Fibroblast of pulmonary artery (primary cell): ENCODE measurements at places on chromosomes 3 and 15.

DNA sequence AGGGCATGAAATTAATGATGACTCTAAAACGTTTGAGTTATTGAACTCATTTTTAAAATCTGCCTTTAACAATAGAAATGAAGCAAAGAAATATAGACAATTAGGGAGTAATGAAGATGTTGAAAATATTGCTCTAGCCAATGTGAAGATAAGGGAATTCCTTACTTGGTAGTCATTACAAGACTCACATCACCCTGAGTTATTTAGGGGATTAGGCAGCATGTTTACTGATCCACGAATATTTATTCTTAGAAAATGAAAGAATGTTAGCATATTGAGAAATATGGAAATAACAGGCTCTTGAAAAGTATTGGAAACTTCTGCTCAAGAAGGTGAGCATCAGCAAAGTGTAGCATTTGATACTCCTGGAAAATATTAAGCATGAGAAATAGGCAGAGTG lies 398.1 kb upstream of the ARPP21 start:
- DNase-seq, result peak; percentile 38

GRCh38 chr3:55013145-55013925 lies 85.5 kb upstream of the LRTM1 start:
- peak; percentile 49 for DNase-seq

- DNase-seq, result no peak
Measured at GRCh38 chr3:194282436-194283122, 68.5 kb downstream of the CPN2 start.

GRCh38 chr15:82894971-82895520 lies 57.5 kb downstream of the HOMER2 start:
- no peak for DNase-seq

DNA sequence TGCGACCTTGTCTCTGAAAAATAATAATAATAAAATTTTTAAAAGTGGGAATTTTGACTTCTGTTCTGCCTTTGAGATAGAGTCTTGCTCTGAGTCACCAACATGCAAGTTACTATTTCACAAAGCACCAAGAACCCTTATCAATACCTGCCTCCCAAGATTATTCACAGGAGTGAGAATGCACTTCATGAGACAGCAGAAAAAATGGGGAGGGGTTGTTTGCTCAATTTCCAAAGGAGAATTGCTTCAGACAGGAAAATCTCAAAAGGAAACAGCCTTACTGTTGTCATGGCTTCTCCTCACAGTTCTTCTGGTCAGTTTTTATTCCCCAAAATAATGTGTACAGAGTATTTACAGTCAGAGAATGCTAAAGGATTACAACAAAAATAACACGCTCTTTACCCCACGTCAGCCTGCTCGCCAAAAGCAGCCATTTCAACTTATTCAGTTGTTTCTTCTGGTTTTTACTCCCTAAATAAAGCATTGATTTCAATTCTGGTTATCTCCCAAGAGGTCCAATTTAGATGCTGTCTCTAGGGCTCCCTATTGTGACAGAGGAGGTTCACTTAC lies 89.0 kb downstream of the PPCDC start:
- DNase-seq, result peak; percentile 77

DNA sequence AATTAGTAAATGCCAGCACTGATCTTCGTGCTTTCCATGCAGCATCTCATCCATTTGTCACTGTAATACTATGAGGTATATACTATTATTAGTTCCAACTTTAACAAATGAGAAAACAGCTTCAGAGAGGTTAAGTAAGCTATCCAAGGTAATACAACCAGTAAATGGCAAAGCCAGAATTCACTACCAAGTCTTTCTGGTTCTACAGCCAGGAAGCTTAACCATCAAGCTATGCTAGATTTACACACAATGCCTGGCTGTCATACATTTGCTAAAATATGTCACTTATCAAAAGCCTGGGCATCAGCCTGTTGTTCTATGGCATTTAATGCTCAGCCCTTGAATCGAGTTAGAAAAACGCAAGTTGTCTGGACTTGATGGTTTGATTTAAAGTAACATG lies 32.6 kb downstream of the TMOD2 start:
- DNase-seq, result no peak

- no peak for DNase-seq
Measured at GRCh38 chr3:134640378-134640777, 10.4 kb downstream of the KY start.

DNA sequence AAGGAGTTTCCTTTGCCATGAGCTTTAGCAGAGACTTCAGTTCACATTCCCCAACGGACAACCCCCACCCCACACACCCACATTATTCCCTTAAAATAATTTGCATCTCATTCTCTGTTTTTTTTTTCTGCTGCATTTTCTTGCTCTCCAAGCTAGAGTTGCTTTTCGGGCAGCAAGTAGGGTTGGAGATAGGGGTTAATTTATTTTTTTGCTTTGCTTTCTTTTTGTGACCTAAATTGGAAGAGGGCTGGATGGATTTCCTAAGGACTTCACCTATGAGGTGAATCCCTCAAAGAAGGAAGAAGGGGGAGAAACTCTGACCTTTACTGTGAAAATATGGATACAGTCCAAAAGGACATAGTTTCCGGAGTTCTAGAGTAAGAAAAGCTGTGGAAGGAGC lies 6.6 kb downstream of the SOX2 start:
- no peak for DNase-seq

GRCh38 chr3:179451265-179452175 lies at the start of gene GNB4:
Gene GNB4, minus strand, starts transcription at chr3:179451470. Its CDS starts 25,270 bp downstream, at chr3:179426200.
- peak; percentile 86 for DNase-seq

DNA sequence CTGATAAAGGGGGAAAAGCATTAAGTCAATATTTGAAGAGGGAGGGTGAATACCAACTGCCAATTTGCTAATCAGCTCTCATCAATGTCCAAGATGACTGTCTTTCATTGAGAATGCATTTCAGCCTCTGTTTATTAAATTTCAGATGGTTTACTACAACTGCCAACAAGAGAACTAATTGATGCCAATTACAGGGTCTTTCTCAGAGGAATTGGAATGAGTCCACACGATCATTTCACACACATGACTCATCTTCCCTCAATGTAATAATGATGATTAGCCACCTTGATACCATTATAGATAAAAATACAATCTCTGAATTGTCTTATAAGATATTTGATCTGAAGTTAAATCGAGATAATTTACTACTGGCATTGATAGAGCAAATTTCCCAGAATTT lies 1274.4 kb downstream of the ROBO2 start:
- no peak for DNase-seq

- no peak for DNase-seq
Measured at GRCh38 chr3:174202116-174202515, 657.0 kb upstream of the NAALADL2 start.
